ENCODE measurements at places on chromosomes 2 and 18.

DNA sequence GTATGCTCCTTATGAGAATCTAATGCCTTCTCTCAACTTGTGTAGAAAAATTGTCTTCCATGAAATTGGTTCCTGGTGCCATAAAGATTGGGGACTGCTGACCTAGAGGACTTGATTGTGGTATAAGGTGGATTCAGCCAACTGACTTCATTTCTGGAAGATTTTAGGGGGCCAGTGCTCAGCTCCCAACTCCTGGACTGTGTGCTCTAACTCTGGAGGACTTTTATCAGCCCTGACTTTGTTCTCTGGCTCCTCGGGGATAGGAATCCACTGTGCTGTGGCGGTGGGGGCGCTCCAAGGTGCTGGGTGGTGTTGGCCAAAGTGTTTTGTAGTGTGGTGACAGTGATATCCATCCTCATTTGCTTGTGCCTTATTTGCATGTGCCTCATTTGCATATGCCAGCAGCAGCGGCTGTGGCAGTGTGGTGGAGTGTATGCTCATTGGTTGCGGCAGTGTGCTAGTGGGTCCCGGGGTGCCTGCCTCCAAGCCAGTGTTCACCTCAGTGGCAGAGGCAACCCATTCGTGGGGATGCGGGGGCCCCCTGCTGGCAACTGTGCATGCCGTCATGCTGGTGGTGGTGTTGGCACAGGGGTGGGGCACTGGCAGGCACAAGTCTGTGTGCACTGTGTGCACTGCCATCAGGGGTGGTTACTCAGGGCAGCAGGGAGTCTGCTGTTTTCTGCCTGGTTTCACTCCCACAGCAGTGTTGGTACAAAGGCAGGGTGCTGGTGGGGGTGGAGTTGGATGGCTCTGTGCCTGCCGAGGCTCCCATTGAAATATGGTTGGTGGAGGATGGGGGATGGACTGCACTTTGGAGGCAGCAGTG, 19.6 kb downstream of the EHBP1 start:
- no peak for DNase-seq

GRCh38 chr2:48283586-48284269, 246.2 kb upstream of the STON1 start:
- no peak for DNase-seq

DNA sequence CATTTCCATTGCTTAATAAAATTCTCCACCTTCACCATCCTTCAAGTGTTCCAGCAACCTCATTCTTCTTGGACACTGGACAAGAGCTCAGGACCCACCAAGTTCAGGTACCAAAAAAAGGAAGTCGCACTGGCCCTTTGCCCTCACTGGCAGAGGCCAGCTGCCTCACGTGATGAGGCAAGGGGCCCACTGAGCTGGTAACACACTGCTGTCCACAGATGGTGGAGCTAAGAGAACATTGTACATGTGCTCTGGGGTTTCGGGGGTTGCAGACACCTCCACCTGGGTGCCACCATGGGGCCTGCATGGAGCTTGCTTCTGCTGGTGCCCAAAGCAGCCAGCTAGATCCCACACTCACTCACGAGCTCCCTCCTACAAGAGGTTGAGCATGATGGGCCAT, 71.3 kb downstream of the SCG2 start:
- no peak for DNase-seq

DNA sequence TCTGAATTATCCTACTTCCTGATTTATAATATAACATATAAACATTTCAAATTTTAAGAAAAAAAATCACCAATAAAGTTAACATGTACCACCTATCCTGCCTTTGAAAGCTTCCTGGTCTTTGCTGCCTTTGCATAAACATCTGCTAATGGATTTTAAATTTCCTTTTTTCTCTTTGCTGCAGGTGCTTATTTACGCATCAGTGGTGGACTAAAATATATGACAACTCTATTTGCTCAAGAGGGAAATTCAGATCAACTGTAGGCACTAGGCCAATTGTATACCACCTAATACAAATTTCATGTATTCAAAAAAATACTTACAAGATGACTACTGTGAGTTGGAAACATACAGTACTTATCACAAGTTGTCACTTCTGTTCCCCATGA, 57.2 kb downstream of the RAD51AP2 start:
- no peak for DNase-seq

GRCh38 chr2:186032102-186032738, 293.6 kb downstream of the FSIP2 start:
- DNase-seq, result no peak

- no peak for DNase-seq
Measured at GRCh38 chr2:126344493-126344892, 311.5 kb upstream of the GYPC start.

DNA sequence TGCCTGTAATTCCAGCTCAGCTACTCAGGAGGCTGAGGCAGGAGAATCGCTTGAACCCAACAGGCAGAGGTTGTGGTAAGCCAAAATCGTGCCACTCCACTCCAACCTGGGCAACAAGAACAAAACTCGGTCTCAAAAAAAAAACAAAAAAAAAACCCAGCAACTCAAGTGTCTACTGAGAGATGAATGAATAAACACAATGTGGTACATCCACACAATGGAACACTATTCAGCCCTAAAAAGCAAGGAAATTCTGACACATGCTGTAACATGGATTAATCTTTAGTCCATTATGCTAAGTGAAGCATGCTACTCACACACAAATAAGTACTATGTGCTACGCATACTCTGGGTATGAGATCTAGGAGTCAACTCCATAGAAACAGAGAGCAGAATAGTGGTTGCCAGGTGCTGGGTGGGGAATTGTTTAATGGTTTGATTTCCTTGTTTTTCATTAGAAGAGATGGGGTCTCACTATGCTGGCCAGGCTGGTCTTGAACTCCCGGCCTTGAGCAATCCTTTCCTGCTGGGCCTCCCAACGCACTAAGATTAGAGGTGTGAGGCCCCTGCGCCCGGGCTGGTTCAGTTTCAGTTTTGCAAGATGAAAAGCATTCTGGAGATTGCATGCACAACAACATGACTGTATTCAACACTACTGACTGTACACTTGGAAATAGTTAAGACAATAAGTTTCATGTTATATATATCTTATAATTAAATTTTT, 15.9 kb downstream of the SMPD4 start:
- DNase-seq, result no peak

DNA sequence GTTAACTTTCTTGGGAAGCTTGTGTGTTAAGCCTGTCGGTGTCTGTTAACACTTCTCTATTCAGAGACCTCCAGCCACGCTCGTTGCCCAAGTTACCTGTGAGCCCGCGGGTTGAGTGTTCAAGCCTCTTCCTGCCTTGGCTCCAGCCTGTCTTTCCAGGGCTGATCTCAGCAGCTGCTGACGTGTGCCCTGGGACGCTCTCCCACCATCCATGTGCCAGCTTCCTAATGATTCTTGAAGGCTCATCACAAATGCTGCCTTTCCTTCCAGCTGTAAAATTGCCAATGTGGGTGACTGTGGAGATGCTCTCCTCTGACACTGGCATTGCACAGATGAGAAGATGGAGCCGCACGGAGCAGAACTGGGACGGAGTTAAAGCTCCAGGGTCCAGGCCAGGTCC, 6.1 kb downstream of the RNF144A start:
- DNase-seq, result no peak

DNA sequence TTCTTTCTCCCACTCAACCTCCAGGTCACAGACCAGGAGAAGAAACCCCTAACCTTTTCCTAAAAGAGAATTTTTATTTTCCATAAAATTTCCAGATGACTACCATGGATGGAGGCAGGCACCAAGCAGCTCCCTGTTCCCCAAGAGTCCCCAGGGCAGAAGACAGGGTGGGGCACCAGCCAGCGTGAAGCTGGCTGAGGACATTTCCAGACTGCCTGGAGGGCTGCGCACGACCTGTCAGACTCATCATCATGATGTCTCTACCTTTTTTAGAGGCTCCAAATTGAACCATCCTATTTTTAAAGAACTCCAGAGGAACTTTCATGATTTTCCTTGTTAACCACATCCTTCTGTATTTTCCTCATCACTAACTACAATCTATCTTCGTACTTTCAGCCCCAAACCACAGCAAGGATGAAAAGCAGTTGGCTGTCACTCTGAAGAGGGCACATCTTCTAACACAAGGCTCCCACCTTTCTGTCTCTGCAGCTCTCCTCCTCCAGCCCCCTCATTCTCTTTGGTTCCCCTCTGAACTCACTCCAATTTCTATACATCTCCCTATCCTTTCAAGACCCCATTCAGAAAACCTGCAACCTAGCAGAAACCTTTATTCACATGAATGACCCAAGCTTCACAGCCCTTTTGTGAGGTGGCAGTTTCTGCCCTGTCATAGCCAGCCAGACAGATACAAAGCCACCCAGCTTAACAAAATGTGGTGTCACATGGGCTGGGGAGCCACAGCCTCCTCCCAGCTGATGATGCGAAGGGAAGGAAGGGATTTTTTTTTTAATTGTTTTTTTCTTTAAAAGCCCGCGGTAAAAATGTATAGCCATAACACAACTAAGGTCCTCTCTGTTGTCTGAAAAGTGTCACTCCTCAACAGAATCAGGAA, 11.1 kb downstream of the AMMECR1L start:
- no peak for DNase-seq

DNA sequence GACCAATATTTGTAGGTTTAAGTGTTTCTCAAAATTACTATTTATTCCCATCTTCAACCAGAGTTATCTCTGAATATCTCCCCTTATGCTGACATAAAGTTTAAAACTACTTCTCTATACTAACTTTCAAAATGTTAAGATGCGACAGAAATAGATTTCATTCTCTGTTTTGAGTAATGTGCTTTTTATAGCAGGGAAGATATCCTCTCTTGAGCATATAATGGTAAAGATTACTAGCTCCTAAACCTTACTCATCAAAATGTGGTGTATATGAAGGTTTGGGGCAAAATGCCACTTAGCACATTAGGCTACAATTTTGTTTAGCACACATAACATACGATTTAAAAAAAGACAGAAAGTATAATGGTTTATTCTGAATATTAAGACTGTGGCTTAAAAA, 54.4 kb downstream of the CWC22 start:
- DNase-seq, result no peak

GRCh38 chr18:10365021-10365500, 89.4 kb upstream of the APCDD1 start:
- DNase-seq, result no peak

GRCh38 chr2:25537526-25537925, 135.9 kb downstream of the DTNB start:
- DNase-seq, result no peak

DNA sequence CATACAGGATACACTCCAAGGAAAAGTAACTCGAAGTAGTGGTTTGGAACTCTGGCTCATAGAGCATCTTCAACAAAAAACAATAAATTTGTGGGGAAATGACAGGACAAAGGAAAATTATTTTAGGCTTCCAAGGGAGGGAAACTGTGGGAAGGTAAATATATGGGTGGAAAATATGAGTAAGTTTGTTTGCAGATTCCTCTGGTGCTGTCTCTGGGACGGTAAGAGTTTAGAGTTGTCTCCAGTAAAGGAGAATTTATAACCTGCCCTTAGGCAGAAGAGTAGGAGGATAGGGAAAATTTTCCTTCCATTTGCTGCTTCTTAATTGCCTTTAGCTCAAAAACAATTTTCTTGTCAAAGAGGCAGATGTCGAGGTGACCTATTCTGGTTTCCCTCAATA, 19.3 kb downstream of the HNMT start:
- DNase-seq, result no peak

GRCh38 chr2:240622531-240623235, 2.6 kb upstream of the GPR35 start:
- peak; percentile 25 for DNase-seq

GRCh38 chr18:23881778-23882177, 132.8 kb upstream of the TTC39C start:
- no peak for DNase-seq

- no peak for DNase-seq
Measured at GRCh38 chr2:238431-238830, 25.4 kb downstream of the SH3YL1 start.

DNA sequence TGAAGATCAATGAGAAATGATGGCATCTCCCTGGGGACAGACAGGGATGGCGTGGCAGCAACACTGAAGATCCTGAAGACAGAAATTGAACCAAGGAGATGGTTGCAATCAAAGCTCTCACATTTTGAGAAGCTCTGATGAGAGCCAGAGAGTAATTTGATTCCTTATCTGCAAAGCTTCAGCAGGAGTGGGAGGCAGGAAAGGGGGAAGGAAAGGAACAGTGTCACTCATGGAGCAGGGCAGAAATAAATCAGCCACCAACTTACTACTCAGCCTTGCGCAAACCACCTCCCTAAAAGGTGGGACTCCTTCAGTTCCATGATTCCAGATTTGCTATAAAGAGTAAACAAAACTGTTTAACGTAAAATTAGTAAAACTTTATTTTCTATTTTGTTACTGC, 119.2 kb downstream of the CACNB4 start:
- no peak for DNase-seq

DNA sequence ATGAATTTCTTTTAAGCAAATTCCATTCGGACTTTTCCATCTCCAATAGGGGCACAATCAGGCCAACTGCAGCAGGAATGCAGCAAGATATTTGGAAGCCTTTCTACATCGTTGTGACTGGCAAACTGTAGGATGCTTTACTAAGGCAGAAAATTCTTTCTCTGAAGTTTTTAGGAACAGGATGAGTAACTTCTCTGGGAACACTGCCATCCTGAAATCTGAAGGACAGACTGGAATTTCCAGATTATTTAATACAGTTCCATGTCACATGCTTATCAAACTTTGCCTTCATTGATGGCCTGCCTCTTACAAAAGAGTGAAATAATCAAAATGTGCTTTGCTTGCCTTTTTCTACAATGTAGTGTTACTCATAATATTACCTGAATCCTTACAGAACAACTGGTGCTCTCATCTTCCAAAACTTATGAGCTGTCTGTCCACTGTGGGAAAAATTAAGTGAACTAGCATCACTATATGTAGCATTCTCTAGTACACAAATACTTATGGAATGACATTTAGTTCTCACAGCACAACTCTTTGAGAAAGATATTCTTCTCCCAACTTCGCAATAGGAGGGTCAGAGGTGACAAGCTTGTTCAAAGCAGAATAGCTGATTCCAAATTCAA, 32.0 kb upstream of the MAP2 start:
- DNase-seq, result no peak

- DNase-seq, result no peak
Measured at GRCh38 chr2:204705243-204705932, 160.1 kb downstream of the PARD3B start.

GRCh38 chr2:74415762-74416395, 5.5 kb downstream of the C2orf81 start:
- DNase-seq, result no peak

- DNase-seq, result no peak
Measured at GRCh38 chr2:236136538-236136937, 31.6 kb downstream of the GBX2 start.

GRCh38 chr2:725468-725867, 48.3 kb upstream of the TMEM18 start:
- no peak for DNase-seq

All from stimulated activated CD8-positive, alpha-beta memory T cell treated with anti-CD3 and anti-CD28 coated beads, Interleukin-7, amount 100 ng/mL, for 1 hour (primary cell).